Inflammatory macrophage treated with lipopolysaccharide for 1 hour (primary cell): ENCODE measurements at places on chromosomes 1 and 21.
A peak's percentile ranks its signal among the peaks of the same experiment; 100 is the strongest.

DNA sequence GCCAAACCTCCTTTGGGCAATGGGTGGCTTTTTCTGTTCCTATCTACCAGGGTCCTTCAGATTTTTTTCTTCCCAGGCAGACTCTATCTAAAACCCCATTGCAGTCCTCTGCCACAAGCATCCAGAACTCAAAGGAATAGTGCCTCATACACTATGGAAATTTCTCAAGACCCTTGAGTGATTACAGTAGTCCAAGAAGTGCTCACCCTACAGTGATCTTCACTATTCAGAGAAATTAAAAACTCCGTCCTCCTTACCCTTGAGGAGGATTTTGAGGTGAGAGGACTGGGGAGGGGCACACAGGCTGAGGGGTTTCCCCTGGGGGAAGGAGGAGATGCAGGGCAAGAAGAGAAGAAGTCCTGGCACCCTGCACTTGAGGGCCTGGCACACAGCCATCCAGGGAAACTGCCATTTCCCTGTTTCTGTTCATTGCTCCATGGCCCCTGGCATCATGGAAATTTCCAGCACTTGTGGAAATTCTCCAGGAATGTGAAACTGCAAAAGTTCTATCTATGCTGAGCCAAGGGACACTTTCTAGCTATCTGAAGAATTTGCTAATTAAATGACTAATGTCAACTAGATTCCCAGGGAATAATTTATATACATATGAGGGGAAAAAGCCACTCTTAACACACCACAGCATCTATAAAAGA, 102.5 kb upstream of the ATP1B1 start:
- no peak for DNase-seq

DNA sequence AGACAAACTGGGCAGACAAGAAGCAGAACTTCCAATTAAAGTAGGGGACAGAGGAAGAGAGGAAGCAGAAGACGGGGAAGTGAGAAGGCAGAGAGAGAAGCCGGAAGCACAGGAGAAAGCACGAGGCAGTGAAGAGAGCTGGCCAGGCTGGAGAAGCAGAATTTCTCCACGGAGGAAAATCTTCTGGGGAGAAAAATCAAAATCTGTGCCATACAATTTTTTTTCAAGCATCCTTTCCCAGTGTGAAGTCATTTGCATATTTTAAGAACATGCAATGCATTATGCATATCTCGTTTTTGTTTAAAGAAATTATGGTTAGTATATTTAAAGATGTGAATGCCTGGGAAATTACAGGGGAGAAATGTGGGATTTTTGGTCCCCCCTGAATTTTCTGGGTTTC, 7.3 kb upstream of the CAMK2N1 start:
- DNase-seq = peak; percentile 6

- DNase-seq = no peak
Measured at GRCh38 chr21:36691555-36692041, 7.3 kb upstream of the SIM2 start.

DNA sequence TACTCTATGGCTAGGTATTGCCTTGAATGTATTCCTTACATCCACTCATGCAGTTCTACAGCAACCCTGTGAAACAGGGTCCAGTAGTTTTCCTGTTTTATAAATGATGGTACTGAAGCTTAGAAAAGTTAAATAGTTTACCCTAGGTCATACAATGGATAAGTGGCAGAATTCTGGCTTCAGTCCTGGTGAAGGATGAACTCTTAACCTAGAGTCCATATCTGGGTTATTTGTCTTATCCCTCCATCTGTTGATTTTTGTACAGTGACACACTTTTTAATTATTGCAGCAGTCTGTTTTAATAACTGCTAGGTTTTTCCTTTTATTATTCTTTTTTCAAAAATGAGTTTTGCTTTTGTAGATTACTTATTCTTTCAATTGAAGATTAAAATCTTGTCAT, 263.9 kb downstream of the DNM3 start:
- DNase-seq = no peak

DNA sequence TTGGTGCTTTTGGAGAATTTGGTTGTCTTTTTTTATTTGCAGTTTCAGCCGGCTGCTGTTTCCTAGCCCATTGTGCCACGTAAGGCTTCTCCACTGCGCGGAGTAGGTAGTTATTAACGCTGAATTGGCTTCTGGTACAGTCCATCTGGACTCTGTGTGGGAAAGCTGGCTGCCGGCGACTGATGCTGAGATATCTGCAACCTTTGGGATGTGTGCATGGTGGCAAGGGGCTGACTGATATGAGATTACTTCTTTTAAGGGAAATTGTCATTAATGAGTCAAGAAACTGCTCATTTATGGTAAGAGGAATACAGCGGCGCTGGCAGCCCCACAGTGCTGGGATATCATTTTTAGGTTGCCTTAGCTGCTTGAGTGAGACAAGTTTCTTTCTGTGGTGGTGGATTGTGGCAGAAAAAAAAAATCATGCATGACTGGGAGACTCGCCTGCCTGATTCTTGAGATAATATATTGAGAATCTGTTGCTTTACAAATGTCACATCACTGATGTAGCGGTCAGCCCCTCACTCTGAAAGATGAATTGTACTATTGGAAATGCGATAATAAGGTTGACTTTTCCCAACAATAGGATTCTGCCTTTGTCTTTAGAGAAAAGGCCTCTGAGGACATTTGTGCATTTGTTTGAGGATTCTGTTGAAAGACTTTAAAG, 2.5 kb upstream of the ELAVL4 start:
- DNase-seq = no peak

DNA sequence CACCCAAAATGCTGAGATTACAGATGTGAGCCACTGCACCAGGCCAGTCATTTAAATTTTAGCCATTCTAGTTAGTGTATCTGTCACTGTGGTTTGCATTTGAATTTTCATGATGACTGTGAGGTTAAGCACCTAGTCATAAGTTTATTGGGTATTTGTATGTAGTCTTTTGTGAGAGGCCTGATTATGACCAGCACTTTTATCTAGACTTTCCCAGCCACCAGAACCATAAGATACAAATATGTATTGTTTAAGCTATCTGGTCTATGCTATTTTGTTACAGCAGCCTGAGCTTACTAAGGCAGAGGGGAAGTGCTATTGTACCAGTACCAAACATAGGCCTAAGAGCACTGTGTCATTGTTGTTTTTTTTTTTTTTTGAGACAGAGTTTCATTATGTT, 19.9 kb upstream of the DNAJC6 start:
- no peak for DNase-seq

- peak; percentile 80 for DNase-seq
Measured at GRCh38 chr1:94602316-94602715, 60.8 kb upstream of the F3 start.

DNA sequence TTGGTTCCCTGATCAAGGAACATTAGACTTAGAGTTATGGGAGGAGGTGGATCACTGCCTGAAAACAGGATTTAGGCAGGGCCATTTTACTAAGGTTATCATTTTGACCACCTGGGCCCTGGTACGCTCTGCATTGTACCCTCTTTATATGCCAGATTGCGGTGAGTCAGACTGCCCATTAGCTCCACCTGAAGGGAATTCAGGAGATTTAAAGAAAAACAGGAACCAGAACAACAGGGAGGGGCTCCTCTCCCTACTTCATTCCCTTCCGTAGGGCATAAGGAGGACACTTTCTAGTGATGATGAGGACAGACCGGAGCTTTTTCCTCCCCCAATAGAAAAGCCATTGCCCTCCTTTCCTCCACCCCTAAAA, 20.6 kb upstream of the ITLN1 start:
- no peak for DNase-seq

DNA sequence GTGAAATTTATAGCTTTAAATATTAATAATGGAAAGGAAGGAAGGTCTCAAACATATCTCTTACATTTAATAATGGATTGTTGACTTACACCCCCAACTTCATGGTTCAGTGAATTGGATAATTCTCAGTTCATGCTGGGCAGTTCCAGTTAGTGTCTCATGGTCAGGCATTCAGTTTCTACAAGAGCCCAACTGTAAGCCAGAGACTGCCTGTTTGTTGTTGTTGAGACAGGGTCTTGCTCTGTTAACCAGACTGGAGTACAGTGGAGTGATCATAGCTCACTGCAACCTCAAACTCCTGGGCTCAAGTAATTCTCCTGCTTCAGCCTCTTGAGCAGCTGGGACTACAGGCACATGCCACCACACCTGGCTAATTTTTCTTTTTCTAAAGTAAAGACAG, 5.0 kb upstream of the DMAP1 start:
- no peak for DNase-seq

- no peak for DNase-seq
Measured at GRCh38 chr1:167502719-167503462, 15.4 kb downstream of the CD247 start.

DNA sequence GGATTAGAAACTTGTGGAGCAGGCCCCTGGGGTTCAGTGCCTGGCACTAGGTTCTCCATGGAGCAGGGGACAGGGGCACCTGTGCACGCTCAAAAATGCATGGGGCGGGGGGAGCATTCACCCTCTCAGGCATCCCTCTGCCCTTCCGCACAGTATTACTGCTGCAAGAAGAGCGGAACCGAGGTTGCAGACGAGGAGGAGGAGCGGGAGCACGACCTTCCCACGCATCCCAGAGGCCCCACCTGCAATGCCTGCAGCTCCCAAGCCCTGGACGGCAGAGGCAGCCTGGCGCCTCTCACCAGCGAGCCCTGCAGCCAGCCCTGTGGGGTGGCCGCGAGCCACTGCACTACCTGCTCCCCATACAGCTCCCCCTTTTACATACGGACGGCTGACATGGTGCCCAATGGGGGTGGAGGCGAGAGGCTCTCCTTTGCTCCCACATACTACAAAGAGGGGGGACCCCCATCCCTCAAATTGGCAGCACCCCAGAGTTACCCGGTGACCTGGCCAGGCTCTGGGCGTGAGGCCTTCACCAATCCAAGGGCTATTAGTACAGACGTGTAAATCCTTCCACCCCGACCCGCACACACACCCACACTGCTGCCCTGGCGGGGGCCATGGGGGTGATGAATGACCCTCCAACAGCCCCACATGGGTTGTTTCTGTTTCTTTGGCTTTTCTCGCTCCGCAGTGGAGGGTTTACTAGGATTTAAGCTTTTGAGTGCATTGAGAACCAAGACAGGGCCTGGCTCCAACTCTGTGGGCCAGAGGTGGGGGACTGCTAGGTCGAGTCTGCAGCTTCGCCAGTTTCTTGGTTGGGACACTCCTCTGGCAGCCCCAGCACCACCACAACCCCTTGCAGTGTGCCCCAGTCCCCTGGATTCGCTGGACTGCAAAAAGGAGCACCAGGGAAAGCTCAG, 63.7 kb downstream of the TOR1AIP2 start:
- no peak for DNase-seq

- DNase-seq = peak; percentile 63
Measured at GRCh38 chr1:26791148-26791547, 3.4 kb downstream of the PIGV start.

DNA sequence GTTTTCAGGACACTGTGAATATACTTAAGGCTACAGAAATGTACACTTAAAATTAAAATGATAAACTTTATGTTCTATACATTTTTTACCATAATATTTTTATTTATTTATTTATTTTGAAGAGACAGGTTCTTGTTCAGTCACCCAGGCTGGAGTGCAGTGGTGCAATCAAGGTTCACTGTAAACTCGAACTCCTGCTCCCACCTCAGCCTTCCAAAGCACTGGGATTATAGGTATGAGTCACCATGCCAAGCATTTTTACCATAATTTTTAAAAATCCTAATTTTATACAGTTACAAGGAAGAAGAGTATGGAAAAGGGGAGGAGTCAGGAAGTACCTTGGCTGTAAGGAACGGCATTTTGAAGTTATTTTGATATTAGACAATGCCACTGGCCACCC, 23.6 kb upstream of the ANGPTL3 start:
- DNase-seq = no peak

DNA sequence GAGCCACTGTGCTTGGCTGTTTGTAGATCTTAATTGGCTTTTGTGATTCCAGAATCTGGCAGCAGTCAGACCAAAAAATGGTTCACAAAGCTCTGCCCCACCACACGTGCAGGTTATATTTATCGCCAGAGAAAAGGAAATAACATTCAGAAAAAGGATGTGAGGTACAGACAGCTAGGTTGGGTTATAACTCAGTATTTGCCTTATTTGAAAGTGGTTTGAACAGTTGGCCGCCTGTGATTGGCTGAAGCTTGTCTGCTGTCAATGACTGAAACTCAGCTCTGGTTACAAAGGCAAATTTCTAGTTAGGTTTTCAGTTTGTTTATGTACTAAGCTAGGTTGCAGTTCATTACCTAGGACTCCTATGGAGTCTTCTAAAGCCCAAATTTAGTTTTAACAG, 9.6 kb downstream of the SH3BGR start:
- DNase-seq = no peak

GRCh38 chr1:202516434-202516877, 168.0 kb downstream of the PPP1R12B start:
- no peak for DNase-seq

DNA sequence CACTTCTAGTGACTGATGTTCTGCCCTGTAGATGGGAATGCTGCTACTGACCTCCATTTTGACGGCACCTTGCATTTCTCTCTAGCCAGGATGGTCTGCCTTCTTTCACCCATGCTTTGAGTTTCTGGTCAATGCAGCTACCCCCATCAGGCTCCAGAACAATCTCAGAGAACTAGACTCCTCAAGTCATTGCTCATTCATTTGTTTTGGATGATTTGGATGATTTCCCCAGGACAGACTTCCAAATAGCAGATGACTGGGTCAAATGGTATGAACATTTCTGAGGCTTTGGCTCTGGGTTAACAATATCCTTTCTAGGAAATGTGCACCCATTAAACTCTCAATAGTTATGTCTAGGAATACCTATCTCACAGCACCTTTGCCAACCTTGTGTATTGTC, 63.9 kb downstream of the CSMD2 start:
- no peak for DNase-seq

DNA sequence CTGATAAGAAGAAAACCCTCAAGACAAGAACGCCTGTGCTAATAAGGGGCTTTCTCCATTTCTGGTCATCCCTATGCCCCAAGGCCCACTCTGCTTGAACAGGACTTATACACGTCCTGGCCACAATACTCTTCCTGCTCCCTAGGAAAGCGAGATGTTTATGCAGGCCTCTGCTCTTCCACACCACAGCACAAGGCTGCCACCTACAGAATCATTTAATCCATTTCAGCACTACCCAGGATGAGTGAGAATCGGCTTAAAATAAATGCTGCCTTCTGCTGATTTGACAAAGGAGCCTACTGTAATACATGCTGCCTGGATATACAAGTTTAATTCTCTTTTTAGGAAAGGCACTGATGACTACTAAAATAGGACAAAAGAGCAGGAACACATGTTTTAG, 29.4 kb downstream of the FRRS1 start:
- no peak for DNase-seq
